ENCODE measurements at places on chromosomes 12 and 14. TPM values are rescaled to one million over a fixed set of nuclear protein-coding genes. Genes with fewer than 3 reads are reported as not detected.

The FAM90A1 gene
- 0.41 TPM for total RNA-seq

The RIN3 gene
- total RNA-seq: 9.8 TPM

The GALNT9 gene
- not detected for total RNA-seq

The APOF gene
- total RNA-seq: not detected

The SYNDIG1L gene
- total RNA-seq: not detected

The GNB3 gene
- total RNA-seq: 2.1 TPM

DNA sequence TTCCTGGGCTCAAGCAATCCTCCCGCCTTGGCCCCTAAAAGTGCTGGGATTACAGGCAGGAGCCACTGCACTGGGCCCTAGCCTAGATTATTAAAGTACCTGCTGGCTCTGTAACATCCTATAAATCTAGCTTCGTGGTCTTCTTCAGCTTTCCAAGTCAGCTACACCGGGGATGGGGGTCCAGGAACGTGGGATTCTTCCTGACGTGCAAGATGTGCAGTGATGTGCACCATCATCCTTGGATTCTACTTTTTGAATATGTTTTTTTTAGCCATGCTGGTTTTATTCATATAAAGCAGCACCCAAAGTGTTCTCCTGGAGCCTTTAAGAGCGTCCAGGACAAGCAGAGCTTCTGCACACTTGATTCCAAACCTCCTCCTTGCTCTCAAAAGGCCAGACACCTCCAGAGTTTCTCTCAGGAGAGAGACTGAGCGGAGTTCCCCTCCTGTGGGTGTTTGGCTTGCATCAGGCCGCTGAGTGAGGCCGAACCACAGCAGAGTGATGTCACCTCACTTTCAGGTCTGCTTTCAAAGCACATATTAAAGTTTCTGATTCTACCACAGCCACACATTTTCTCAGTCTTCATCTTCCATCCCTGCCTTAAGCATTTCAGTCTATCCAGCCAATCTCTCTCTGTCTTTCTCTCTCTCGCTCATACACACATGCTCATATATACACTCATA, 33.4 kb downstream of the VCPKMT start:
- DNase-seq: peak; percentile 53

DNA sequence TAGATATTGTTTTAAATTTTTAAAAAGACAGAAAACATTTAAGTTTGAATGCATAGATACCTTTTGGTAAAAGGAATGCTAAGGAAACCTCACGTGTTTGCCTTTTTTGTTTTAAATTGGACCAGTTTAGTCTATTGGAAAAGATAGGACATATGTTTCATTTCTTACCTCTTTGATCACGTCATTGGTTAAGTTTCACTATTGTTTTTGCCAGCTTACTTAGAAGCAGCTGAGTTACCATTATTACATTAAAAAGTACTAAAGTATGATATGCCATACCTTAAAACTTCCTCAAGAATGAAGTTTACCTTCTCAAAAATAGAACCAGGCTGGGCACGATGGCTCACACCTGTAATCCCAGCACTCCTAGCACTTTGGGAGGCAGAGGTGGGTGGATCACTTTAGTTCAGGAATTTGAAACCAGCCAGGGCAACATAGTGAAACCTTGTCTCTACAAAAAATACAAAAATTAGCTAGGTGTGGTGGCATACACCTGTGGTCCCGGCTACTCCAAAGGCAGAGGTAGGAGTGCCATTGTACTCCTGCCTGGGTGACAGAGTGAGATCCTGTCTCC, 54.4 kb downstream of the SRGAP1 start:
- no peak for DNase-seq

GRCh38 chr12:53989227-53990113, 4.5 kb downstream of the HOXC10 start:
- no peak for DNase-seq

DNA sequence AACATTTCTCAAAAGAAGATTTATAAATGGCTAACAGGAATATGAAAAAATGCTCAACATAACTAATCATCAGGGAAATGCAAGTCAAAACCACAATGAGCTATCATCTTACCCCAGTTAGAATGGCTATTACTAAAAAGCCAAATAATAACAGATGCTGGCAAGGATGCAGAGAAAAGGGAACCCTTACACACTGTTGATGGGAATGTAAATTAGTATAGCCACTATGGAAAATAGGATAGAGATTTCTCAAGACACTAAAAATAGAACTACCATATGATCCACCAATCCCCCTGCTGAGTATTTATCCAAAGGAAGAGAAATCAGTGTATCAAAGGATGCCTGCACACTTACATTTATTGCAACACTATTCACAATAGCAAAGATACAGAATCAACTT, 58.3 kb downstream of the GUCY2C start:
- no peak for DNase-seq

GRCh38 chr12:28190321-28191050, at the start of gene CCDC91:
Gene CCDC91, plus strand, starts transcription at chr12:28190456. Its CDS starts 66,760 bp downstream, at chr12:28257216.
- DNase-seq: peak; percentile 76

- peak; percentile 30 for DNase-seq
These were observed 92.5 kb upstream of the MED13L start for GRCh38 chr12:116370004-116370404.

GRCh38 chr12:3215410-3215975, 138.3 kb downstream of the TSPAN9 start:
- no peak for DNase-seq

Measured in foreskin keratinocyte (primary cell).